KG1 (cell line): ENCODE measurements at places on chromosomes 5 and 9.

DNA sequence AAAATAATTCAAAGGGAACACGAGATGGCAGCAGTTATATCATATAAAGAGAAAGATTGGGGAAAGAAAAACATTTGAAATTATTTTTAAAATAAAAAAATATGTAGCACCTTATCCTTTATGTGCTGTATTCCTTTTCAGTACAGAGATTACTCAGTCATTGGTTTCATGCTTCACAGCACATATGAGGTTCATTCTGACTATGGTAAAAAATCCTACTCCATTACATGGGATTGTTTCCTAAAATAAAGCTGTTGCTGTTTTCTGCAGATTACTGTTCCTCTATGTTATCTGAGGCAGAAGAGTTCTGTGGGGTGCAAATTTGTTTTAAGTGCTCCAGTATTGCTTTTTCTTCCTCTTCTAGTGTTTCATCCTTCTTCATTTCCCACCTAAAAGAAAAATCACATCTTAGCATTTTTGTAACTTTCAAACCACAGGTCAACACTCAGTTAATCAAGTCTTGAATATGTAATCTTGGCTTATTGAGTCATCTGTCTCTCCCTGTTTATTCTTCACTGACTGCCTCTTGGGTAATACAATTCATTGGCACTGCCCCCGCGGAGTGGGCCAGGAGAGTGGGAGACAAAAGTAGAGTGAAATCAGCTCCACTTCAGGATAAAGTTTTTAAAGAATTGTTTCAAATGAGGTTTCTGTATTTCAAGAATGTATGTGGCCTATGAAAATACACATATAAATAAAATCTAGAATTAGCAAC, 412.5 kb upstream of the POU5F2 start:
- no peak for DNase-seq

DNA sequence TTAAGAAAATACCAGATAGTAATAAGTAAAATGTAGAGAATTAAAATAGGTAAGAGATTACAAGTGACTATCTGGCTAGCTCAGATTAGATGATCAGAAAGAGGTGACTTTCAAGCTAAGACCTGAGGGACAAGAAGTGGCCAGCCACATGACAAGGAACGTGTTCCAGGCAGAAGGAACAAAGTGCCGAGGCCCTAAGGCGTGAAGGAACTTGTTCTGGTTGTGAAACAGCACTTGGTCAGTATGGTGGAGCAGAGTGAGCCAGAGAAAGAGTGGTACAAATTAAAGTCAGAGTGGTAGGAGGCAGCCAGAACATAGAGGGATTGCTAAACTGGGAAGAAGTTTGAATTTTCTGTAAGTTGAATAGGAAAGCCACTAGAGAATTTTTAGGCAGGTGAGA, 73.6 kb downstream of the ADRB2 start:
- DNase-seq, result no peak

DNA sequence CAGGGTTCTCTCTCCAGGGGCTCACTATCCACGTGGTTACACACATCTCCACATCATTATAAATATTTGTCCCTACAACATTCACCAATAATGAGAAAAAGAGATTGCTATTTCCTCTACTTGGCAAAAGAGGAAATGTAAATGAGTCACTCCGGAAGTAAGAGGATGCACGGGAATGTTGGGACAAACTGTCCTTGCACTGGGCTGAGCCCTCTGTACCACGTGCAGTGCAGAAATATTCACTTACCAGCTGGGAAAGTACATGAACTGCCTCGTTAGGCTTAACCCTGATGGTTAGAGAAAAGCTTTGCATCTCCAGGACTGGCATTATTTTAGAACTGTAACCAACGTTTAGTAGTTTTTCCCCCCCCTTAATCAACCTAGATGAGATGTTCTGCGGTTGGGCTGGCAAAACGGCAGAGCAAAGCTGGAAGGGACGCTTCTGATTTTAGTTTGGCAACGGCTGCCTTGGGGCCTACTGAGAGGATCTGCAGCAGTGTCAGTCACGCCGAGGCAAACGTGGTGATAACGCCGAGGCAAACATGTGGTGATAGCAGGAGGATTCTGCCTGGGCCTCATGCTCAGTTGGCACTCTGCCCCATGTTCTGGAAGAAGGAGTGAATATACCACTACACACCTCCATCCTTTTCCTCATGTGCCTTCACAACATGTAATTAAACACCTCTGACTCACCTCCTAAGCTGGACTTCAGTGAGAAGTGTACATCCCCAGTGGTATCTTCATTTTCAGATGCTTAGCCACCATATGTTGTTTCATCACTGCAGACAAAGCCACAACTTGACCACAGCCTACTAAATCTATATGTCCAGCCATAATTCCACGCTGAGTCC, 661.4 kb upstream of the KLF4 start:
- no peak for DNase-seq

DNA sequence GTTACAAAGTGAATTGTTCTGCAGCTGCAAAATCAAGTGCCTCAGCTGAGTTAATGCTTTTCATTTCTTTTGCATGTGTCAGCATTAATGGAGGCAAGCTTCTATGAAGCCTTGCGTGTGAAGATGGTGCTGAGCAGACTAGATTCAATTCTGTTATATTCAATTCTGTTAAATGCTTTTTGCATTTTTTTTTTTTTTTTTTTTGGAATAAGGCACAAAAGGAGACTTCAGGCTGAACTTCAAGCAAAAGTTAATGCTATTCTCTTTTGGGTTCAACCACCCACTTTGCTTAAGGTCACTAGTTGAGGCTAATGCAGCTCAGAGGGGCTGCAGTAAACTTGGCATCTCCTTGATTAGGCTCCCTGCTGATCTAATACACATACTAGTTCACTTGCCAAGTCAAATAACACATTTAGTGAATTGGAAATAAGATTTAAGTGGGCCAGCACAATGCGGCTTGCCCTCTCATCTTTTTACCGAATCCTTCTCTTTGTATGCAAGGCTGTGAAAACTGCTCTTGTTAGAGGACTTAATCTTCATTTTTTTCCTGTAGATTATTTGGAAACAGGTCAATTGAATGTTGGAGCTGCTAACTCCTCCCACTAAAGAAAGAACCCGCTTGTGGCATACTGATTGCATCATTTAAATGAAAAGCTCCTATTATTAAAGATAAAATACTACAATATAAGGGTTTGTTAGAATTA, 1020.2 kb downstream of the NR2F1-AS1 start:
- DNase-seq, result no peak

GRCh38 chr5:73591102-73591695, 25.7 kb downstream of the UTP15 start:
- DNase-seq, result peak; percentile 17

GRCh38 chr5:149656576-149657182, 73.4 kb upstream of the PPARGC1B start:
- DNase-seq, result no peak

DNA sequence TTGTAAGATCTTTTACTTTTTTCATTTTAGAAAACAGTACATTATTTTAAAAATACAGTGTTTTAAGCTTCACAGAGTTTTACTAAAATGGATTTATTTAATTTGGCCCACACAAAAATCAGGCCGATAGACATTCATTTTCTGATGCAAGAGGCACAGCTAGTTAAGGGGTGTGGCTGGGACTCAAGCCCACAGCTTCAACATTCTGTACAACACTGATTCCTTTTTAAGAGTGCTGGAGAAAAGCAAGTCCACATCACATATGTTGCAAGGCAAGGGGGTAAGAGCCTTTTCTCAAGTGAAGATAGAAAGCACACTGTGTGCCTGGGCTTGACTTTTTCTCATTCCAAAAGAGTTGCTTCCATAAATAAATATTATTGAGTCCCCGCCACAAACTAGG, 195.9 kb downstream of the RFK start:
- no peak for DNase-seq

DNA sequence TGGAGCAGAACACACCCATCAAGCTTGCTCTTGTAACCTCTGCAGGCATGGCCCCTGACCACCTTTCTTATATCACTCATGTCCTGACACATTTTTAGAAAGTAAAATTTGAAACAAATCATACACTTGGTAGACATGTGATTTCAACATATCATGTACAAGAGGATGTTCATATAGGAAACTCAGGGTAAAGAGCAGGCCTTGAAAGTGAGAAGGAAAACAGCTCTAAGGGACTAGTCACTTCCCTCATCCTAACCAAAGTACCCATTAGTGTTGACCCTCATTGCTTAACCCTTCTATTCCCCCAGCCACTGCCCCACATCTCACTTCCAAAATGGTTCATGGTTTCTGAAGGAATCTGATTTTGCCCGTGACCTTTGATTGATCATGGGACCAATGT, 492.4 kb upstream of the KLF4 start:
- DNase-seq, result no peak

DNA sequence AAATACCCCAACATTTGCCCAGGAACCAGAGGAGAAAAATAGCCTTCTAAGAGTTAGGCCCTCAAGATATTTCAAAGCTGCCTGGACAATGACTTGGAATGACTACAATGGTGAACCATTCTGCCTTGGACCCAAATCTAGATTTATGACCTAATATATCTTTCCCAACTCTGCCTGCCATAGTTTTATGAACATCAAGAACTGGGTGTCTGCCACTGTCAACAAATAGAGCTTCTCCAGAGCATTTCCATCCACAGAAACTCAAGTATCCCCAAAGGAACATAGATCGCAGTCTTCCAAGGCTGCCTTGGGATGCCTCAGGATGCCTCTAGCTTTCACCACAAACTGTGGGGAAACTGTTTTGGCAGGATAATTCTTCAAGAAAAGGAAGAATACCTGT, 48.2 kb upstream of the NFIB start:
- DNase-seq, result no peak

- no peak for DNase-seq
These were observed 1.3 kb downstream of the MAN2A1 start for GRCh38 chr5:109690975-109691574.

GRCh38 chr5:172151661-172152210, 36.3 kb downstream of the STK10 start:
- no peak for DNase-seq

GRCh38 chr9:71483436-71483835, 284.9 kb downstream of the CEMIP2 start:
- DNase-seq, result no peak

GRCh38 chr9:22622815-22623214, 176.2 kb downstream of the DMRTA1 start:
- DNase-seq, result no peak

DNA sequence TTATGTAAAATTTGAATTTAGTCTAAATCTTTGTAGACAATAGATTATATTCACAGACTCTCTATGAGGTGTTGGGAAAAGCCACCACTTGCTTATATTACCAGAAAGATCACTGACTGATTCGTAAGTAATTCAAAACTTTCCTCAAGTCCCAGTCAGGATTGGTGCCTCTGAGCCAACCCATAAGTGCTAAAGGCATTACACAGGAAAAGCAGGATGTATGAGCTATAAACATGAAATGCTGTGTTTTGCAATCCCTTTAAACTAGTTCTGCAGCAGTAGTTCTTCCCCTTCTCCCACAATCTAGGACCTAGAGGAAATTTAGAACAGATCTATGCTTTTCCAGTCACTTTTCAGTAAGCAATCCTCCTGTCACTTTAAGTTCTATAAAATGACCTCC, 48.0 kb downstream of the SHLD3 start:
- no peak for DNase-seq
